ENCODE measurements at places on chromosomes 11 and 22. TPM values are rescaled to one million over a fixed set of nuclear protein-coding genes. Genes with fewer than 3 reads are reported as not detected.

Gene LPXN
- total RNA-seq: 6.9 TPM

Gene DGCR8
- total RNA-seq: 18.3 TPM

Gene PEX26
- total RNA-seq: 27.4 TPM

Gene INPP5J
- not detected for total RNA-seq

Gene CCND1
- 576 TPM for total RNA-seq

Gene BTG4
- not detected for total RNA-seq

Gene DDX25
- not detected for total RNA-seq

Gene SERGEF
- 11.6 TPM for total RNA-seq

Gene CLMP
- not detected for total RNA-seq

Gene NAALAD2
- total RNA-seq: 0.20 TPM

Gene AHNAK
- total RNA-seq: 391 TPM

Gene OR8B3
- not detected for total RNA-seq

Gene DNAJC4
- total RNA-seq: 6.5 TPM

Gene PTPN5
- not detected for total RNA-seq

Gene TBX1
- 14.5 TPM for total RNA-seq

Gene CARD16
- 181 TPM for total RNA-seq

Gene DERL3
- 3.1 TPM for total RNA-seq

Gene AMOTL1
- 25.3 TPM for total RNA-seq

Gene LIF
- total RNA-seq: 0.49 TPM

Gene CYP2D6
- total RNA-seq: not detected

Gene OR52H1
- total RNA-seq: not detected

Gene ACTN3
- not detected for total RNA-seq

Gene NLRP6
- not detected for total RNA-seq

Gene MEI1
- total RNA-seq: 2.2 TPM

Gene NLRP14
- not detected for total RNA-seq

Gene CADM1
- 4.2 TPM for total RNA-seq

Gene UCP3
- total RNA-seq: 0.07 TPM

Gene MS4A12
- not detected for total RNA-seq

Gene KDM4D
- 0.64 TPM for total RNA-seq

Gene OR8A1
- not detected for total RNA-seq

Gene CTSW
- 0.20 TPM for total RNA-seq

Gene DEUP1
- total RNA-seq: not detected

Gene ANKK1
- 0.05 TPM for total RNA-seq

Gene VPREB1
- not detected for total RNA-seq

Gene NUP98
- total RNA-seq: 115 TPM

Gene JAML
- not detected for total RNA-seq

Gene GUCY1A2
- 0.05 TPM for total RNA-seq

Gene LRRN4CL
- not detected for total RNA-seq

Gene DAGLA
- total RNA-seq: 4.3 TPM

Gene BLID
- total RNA-seq: not detected

Gene ZNF70
- total RNA-seq: 2.7 TPM
